ENCODE measurements at places on chromosomes 16 and 17.

DNA sequence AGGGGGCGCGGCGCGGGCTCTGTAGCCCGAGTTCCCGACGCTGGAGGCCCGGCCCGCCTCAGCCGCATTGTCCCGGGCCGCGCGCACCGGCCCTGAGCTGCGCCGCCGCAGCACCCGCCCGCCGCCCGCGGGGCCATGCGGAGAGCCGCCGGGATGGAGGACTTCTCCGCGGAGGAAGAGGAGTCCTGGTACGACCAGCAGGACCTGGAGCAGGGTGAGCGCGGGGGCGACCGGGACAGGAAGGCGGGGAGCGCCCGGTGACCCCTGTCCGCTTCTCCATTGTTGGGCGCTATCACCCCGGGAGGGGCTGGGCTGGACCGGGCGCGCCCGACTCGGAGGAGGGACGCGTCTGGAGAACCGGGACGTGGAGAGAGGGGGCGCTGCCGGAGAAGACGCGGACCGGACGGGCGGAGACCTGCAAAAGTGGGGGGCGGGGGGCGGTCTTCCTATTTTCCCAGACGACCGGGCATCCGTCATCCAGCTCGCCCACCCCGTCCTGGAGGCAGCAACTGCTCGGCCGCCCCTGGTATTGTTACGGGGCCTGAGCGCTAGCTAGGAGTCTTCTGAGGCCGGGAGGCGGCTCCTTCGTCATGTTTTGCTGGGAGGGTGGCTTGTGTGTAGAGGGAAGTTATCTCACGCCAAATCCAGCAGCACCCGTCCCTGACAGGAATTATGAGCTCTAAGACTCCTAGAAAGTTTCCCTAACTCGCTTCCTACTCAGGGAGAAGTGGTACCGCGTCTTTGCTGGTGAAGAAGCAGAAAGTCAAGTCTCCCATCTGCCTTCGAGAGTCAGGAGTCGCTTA, 678 bp downstream of the CDR2L start:
- DNase-seq, result peak; percentile 27

- DNase-seq, result no peak
Observed at GRCh38 chr17:58244963-58245362, 6.6 kb downstream of the LPO start.

GRCh38 chr17:61480414-61480807, 28.2 kb downstream of the TBX4 start:
- DNase-seq, result no peak

- no peak for DNase-seq
Observed at GRCh38 chr17:32798938-32799337, 78.0 kb downstream of the MYO1D start.

DNA sequence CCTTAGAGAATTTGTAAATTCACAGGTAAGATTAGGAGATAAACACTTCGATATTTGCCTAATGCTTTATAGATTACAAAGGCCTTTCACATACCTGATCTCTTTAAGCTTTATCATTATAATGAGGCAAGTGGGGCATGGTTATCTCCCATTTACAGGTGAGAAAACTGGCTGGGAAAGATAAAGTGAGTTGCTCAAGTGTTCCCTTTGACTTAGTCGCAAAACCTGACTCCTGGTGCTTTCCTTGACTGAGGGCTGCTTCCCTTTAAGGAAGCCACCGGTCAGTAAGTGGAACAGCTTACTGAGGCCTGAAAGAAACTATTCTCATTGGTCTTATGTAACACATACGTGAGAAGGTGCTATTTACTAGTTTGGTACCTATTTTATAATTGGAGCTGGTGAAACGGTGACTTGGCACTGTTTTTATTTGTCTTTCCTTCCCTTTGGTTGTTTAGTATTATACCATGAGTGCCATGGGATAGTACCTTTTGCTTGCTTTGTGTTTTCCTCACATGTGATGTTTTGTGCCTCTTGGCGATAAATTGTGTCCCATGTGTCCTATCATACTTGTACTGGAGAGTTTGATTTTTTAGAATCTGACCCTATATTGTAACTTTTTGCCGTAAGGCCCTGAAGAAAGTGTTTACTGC, 57.2 kb downstream of the NUP88 start:
- no peak for DNase-seq

GRCh38 chr16:29254676-29255495, 151.6 kb downstream of the NPIPB11 start:
- DNase-seq, result no peak

DNA sequence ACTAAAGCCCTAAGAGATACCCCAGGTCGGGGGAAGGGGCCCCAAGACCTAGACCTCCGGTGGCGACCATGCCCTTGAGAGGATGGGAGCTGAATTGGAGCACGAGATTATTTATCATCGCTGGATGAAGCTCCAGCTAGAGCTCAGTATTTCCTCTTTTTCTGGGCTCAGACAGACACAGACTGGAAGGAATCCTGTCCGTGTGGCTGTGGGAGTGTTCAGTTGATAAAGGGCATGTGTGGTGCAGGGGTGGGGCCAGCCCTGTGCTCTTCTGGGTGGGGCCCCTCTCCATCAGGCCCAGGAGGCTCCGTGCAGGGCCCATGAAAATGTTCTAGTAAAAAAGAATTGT, 6.3 kb upstream of the CBX4 start:
- peak; percentile 51 for DNase-seq

DNA sequence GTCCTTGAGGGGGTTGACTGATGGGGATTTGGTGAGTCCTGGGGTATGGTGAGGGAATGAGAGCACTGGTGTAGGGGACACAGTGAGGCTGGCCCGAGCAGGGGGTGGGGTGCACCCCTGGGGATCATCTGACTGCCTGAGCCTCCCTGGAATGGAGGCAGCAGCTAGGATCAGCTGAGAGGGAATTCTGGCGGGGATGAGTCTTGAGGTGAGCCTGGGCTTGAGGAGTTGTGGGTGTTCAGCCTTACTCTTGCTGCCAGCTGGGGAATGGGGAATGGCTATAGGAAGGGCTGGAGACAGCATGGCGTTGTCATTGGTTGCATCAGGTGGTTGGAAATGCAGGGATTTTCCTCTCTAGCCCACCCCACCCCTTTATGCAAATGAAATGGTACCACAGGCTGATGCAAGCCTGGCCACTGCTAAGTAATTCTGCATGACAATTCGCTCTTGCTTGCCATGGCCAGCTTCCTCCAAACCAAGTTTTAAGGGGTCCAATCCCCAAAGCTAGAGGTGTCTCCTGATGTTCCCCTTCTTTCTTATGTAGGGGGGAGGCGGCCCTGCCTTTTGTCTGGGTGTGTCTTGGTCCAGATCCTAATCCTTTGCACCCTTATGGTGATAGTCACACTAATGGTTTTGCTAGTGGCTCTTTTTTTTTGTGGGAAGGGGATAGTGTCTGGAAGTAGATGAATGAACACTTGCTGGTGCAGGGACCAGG, 7.5 kb downstream of the NFE2L1 start:
- DNase-seq, result no peak

DNA sequence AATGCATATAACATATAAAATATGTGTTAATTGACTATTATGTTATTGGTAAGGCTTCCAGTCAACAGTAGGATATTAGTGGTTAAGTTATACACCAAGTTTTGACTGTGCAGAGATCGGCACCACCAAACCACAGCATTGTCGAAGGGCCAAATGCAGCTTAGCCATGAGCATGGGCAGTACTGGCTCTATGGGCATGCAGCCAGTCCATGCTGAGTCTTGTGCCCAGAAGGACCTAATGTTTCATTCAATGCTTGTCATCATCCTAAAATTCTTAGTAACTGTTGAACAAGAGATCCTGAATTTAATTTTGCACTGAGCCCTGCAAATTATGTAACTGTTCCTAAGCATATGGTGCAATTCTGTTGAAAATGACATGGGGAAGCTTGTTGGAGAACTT, 233.4 kb upstream of the HS3ST3A1 start:
- no peak for DNase-seq

DNA sequence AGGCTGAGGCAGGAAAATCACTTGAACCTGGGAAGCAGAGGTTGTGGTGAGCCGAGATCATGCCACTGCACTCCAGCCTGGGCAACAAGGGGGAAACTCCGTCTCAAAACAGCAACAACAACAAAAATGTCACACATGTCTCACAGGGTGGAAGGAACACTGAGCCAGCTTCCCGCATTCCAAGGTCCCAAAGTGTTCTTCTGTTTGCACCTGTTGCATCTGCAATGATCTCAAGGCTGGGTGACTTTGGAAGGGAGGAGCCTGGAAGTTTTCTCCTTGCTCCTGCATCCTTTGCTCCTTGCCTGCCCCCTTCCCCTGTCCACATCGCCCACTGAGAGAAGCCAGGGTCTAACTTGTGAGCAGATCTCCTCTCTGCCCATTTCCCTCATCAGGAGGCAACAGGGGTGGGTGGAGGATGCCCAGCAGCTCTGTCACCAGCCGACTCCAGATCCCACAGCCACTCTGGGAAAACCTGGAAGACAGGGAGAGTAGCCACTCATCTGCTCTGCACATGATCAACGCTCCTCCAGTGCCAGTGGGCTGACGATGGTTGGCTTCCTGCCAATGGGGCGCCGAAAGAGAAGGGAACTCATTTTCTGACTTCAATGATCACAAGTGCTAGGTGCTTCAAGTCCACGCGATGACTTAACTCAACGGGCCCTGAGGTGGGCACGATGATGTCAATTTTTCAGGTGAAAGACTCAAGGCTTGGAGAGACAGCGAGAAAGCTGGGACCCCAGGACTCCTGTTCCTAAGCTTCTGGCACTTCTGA, 12.6 kb downstream of the CHST6 start:
- no peak for DNase-seq
